Midbrain (tissue), 1 donor: ENCODE measurements at places on chromosomes 13 and 19.

DNA sequence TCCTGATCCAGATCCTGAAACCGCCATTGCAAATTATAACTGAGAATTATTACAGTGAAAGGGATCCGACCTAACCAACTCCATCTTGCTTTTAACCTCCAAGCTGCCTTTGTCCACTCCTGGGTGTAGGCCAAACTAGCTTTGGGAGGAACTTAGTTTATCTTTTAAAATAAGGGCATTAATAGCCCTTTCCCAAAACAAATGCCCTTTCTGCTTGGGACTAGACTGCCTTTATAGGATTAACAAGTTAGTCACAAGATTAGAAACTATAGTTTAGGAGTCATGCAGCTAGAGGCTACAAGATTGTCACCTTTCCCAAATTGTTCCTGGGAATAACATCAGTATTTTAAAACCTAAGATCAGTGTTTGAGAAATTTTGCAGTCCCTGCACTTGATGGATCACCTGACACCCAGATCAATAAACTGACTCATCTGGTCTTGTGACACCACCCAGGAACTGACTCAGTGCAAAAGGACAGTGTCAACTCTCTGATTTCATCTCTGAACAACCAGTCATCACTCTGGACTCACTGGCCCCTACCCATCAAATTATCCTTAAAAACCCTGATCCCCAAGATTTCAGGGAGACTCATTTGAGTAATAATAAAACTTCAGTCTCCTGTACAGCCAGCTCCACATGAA is 4.1 kb upstream of the ZNF841 start:
- DNase-seq = no peak

GRCh38 chr19:8655340-8655709 is 24.9 kb downstream of the NFILZ start:
- no peak for DNase-seq

DNA sequence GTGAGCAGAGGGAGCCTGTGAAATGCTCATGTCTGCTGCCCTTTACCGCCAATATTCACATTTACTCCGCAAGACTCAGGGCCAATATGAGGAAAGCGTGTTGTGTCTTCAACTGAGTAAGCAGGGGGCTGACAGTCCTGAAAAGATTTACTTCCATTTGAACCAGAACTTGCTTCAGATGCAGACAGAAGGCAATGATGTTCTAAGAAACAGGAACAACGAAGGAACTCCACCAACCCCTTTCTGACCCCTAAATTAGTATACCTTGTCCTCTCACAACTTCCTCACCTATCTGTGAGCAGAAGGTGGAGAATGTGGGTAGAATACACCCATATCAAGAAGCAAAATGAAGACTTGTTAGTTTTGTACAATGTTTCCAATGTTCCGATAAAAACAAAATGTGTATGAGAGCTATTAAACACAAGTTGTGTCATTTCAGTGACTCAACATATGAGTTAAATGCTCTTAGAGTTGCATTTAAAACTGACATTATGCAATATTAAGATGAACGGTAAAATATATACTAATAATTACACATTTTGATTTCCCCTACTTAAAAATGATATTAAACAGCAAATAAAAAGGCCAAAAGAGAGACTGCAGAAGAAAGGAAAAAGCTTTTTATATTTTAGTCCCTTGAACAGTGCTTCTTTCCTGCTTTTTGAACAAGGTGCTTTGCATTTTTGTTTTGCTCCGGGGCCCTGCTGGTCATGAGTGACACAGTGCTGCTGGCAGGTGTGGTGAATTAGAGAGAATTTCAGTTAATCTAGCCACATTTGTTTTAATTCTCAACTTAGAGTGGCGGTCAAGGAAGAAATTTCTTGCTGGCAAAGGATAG is 16.0 kb downstream of the TMEM272 start:
- DNase-seq = no peak

DNA sequence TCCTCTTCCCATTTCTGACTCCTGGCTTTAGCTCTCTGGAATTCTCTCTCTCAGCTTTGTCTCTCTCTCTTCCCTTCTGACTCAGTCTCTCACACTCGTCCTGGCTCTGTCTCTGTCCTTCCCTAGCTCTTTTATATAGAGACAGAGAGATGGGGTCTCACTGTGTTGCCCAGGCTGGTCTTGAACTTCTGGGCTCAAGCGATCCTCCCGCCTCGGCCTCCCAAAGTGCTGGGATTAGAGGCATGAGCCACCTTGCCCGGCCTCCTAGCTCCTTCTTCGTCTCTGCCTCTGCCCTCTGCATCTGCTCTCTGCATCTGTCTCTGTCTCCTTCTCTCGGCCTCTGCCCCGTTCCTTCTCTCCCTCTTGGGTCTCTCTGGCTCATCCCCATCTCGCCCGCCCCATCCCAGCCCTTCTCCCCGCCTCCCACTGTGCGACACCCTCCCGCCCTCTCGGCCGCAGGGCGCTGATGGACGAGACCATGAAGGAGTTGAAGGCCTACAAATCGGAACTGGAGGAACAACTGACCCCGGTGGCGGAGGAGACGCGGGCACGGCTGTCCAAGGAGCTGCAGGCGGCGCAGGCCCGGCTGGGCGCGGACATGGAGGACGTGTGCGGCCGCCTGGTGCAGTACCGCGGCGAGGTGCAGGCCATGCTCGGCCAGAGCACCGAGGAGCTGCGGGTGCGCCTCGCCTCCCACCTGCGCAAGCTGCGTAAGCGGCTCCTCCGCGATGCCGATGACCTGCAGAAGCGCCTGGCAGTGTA is 2.7 kb downstream of the APOE start:
- no peak for DNase-seq

DNA sequence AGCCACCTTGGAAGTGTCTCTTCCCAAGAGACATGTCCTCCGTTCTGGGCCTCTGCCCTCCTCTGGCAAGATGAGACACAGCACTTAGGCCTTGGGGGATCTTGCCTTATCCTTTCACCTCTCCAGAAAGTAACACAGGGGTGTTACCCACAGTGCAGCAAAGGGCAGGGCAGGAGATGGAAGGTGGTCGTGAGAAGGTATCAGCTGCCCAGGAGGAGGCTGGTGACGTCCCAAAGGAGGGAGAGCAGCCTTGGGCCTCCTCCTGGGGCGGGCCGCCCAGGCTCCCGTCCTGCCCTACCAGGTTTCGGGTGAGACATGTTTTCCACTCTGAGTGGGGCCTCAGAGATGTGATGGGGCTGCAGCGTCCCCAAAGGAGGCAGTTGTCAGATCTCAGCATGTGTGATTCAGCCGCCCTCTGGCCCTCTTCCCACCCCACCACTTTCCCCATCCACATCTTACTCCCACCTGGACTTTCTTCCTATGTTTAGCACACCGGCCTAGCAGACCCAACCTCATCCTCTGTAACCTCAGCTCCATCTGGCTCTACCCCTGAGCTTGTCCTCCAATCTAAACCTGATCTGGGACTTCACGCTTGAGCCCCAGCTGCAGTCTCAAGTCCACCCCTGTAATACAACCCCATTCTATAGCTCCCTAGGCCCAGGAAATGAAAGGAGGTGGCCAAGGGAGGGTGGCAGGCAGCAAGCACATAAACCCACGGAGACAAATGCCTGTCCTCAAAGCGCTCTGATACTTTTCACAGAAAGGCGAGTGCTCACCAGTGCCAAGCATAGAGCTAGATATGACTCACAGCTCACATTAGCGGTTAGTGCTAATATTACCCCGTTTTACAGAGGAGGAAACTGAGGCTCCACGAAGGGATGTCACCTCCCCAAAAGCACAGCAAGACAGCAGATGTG is 9.3 kb downstream of the POU2F2 start:
- no peak for DNase-seq

GRCh38 chr13:25375727-25376358 is 4.1 kb downstream of the ATP8A2 start:
- peak; percentile 40 for DNase-seq

- peak; percentile 51 for DNase-seq
Observed at GRCh38 chr13:94859278-94859691, 146.9 kb upstream of the SOX21 start.
